ENCODE measurements at places on chromosomes 5 and 9. TPM values are rescaled to one million over a fixed set of nuclear protein-coding genes. Genes with fewer than 3 reads are reported as not detected.

The SPEF2 gene
- total RNA-seq, result 2.3 TPM

The HRH2 gene
- 0.29 TPM for total RNA-seq

The MRPS27 gene
- total RNA-seq, result 86.3 TPM

The GABRA6 gene
- not detected for total RNA-seq

The VDAC1 gene
- 295 TPM for total RNA-seq

The IFNA13 gene
- total RNA-seq, result not detected

The AQP7 gene
- total RNA-seq, result not detected

The TTC23L gene
- total RNA-seq, result not detected

The CYLC2 gene
- total RNA-seq, result not detected

The DNAH5 gene
- total RNA-seq, result 1.7 TPM

The ADAM19 gene
- total RNA-seq, result 19.3 TPM
